ENCODE measurements at places on chromosomes 4 and X. TPM values are rescaled to one million over a fixed set of nuclear protein-coding genes. Genes with fewer than 3 reads are reported as not detected.

TNIP2 gene
- total RNA-seq: 44.7 TPM

DNA sequence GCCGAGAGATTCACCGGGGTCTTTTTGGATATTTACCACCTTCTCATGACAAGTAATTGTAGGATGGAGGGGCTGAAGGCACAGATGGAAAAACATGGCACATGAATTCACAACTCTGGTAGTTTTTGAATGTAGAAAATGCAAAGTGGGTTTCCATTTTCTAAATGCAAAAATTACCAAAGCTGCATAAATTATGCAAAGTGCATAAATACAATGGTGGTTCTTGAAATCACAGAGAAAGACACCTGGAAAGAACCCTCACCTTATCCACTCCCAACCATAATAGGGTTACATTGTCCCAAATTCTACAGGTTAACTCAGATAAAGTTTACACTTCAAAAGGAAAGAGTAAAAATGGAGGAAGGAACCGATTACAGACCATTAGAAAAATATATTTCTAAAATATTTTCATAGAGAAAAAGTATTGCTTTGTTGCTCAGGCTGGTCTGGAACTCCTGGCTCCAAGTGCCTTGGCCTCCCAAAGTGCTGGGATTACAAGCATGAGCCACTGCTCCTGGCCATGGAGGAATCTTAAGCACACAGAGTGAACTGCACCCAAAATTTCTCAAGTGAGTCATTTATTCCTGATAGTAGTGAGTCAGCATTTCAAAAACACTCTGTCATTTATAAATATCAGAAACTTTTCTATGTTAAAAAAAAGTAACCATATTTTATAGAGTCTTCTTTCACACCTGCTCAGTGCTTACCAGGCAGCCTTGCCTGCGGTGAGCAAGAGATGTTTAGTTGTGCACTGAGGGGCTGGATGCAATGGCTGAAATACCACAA is 101.4 kb downstream of the FIP1L1 start:
- DNase-seq: no peak

CT45A9 gene
- total RNA-seq: not detected

DNA sequence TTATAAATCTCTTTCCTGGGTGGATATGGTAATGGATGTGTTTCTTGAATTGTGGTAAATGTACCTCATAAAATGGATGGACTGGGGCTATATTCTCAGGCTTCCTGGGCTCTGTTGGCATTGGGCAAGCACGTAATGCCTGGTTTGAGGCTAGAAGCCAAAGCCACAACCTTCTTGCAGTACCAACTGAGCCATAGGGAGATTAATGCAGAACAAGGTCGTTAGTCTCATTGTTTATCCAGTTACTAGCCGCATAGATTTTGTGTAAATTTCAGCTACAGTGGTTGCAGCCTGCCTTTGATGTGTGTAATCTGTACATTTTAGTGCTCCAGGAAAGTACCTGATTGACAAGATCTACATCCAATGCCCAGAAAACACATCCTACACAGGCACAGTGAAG is 7.2 kb upstream of the LEF1 start:
- no peak for DNase-seq

DNA sequence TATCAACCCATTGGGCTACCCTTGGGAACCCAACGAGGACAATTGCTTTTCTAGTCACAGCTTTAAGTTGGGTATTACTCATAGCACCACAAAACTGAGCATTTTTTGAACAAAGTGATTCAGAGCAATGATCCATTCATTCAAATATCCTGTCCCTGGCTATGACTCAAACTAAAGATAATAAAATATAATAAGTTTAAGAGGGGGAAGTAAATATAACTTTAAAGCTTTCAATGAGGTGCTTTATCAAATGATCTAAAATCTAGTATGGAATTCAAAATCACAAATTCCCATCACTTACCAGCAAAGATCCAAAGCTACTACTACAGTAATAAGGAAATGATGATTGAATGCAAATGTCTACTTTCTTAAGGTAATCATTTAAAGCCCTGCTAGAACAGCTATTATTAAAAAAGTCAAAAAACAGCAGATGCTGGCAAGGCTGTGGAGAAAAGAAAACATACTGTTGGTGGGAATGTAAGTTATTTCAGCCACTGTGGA is 39.8 kb upstream of the S100G start:
- DNase-seq: no peak

GRCh38 chrX:136608295-136608933 is 39.5 kb upstream of the CD40LG start:
- DNase-seq: peak; percentile 30

DNA sequence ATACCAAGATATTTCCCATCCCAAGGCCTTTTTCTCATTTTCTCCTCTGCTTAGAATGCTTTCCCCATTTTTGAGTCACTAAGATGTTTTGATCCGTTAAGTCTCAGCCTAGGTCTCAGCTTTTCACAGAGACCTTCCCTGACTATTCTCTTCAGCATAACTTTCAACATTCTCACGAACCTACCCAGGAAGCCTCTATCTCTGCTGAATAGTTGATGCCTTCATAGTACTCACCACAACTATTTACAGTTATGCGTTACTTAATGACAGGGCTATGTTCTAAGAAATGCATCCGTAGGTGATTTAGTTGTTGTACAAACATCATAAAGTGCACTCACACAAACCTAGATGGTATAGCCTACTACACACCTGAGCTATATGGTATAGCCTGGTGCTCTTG is 64.5 kb downstream of the ARL9 start:
- DNase-seq: no peak

DNA sequence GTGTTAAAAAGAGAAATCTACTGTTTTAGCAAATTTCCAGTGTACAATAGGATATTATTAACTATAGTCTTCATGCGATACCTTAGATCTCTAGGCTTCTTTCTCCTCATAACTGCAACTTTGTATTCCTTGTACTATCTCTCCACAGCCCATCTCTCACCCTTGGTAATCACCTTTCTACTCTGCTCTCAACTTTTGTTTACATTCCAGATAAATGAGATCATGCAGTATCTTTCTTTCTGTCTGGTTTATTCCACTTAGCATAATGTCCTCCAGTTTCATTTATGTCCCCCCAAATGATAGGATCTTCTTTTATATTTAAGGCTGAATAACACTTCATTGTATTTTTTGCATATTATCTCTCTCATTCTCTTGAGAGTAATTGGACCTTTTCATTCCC is 165.5 kb downstream of the HS3ST1 start:
- DNase-seq: no peak
